EH (cell line): ENCODE measurements at places on chromosomes 5 and 9.
A peak's percentile ranks its signal among the peaks of the same experiment; 100 is the strongest.

- no peak for DNase-seq
Observed at GRCh38 chr9:78021697-78022096, 9.9 kb downstream of the GNAQ start.

- no peak for DNase-seq
Observed at GRCh38 chr5:14490309-14490711, 91.3 kb upstream of the OTULINL start.

DNA sequence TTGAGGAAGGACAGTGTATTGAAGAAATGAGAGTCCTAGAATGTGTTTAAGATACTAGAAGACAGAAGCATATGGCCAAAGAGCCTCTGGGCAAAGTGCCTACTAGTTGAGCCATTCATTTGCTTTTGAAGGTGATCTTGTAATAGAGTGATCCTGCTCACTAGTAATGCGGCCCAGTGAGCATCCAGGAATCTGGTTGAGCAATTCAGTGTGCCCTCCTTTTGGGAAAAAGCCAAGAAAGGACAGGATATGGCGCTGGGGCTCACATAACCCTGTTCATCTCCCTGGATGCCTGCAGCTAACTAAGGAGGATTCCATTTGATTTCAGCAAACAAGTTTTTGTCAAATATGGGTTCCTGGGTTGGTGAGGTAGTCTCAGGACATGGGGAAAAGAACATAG lies 16.3 kb downstream of the ADAM19 start:
- peak; percentile 94 for DNase-seq

DNA sequence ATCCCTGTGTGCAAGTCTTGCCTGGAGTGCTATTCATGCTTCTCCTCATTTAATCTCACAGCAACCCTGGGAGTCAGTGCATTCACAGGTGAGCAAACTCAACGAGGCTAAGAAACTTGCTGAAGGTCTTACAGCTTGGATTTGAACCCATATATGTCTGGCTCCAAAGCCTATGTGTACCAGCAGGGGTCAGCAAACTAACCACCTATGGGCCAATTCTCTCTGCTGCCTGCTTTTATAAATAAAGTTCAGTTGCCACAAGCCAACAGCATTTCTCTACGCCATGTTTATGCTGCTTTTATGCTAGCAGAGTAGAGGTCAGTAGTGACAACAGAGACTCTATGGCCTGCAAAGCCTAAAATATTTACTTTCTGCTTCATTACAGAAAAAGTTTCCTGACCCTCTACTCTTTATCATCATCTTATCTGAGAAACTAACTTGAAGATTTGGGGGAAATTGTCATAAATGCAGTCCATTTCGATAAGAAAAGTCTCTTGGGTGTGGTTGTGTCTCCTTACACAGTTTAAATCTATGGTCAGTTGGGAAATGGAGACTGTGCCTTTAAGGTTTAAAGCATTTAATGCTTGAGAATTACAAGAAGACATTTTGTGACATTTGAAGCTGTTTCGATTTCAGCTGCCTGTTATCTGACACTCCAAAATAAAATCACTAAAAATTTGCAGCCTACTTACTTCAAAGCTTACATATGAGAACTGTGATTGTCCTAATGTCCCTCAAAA lies 137.7 kb downstream of the PRELID2 start:
- peak; percentile 51 for DNase-seq

GRCh38 chr5:92886751-92887150 lies 694.3 kb downstream of the NR2F1-AS1 start:
- DNase-seq = peak; percentile 52

DNA sequence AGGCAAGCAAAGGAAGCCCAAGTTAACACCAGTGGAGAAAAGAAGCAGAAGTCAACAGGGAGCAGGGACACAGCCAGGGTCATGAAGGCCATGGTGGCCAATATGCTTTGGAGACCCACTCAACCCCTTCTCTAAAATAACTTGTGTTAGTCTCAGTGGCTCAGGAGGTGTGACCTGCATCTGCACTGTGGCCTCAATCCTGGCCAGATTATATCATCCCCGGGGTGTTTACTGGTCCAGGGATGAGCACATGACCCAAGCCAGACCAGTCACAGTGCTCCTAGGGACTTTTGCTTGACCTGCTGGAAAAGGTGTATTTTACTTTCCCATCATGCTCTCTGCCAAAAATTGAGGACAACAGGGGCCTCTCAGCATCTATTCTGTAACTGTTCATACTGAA lies 105.2 kb downstream of the DPYSL3 start:
- DNase-seq = no peak

- peak; percentile 11 for DNase-seq
Observed at GRCh38 chr5:179759581-179760551, 27.2 kb downstream of the MAML1 start.

DNA sequence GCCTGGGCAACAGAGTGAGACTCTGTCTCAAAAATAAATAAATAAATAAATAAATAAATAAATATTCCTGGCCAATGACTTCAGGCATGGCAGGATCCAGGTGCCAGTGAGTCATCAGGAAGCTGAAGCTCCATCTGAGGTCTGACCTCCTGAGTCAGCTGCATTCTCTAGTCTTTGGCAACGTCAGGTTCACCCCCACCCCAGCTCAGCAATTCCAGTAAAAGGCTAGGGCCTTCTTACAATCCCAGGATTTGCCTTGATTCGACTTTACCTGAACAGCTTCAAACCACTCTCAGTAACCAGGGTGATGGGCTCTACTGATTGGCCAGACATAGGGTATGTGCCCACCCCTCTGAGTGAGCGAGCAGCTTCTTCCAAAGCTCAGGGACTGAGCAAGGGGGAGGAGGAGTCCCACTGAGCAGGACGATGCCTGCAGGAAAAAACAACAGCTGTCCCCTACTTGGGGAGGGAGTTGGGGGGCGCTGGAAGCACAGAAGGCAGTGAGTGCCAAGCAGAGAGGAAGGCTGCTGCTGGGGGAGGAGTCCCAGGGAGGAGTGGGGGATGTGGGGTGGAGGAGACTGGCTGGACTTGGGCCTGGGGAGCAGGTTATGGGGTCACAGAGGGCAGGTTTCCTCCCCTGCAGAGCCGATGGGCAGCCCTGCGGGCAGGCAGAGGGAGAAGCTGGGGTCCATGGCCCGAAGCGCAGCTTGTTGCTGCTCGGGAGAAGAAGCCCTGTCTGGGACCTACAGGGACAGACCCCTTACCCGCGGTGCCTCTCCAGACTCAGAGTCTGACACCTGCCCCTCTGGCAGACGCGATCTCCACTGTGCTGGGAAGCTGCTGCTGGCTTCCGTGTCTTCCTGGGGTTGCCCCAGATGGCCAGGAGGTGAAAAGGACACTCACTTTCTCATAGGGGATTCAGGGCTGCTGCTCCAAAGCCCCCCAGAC lies 25.9 kb upstream of the UNC5A start:
- DNase-seq = peak; percentile 76

DNA sequence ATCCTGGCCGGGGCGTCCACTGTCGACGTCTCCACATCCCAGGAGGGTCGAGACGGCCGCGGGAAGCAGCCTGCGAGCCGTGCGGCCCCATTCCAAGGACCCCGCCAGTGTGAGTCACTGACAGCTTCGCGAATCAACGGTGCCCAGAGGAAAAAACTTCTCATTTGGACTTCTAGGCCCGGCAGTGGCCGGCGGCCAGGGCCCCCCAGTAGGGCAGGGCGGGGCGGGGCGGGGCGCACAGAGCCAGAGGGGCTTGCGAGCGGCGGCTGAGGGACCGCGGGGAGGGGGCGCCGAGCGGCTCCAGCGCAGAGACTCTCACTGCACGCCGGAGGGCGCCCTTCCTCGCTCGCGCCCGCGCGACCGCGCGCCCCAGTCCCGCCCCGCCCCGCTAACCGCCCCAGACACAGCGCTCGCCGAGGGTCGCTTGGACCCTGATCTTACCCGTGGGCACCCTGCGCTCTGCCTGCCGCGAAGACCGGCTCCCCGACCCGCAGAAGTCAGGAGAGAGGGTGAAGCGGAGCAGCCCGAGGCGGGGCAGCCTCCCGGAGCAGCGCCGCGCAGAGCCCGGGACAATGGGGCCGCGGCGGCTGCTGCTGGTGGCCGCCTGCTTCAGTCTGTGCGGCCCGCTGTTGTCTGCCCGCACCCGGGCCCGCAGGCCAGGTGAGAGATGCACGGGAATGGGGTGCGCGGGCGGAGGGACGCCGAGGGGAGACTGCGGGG lies at the start of gene F2R:
F2R (plus strand) TSS at position 391 of the 720 bp plus-strand sequence; CDS start at position 573, 182 bp downstream.
- DNase-seq = peak; percentile 66

GRCh38 chr9:115296831-115297565 lies 179.0 kb upstream of the TNC start:
- peak; percentile 74 for DNase-seq

- no peak for DNase-seq
Observed at GRCh38 chr5:78560000-78560855, 88.3 kb downstream of the LHFPL2 start.

DNA sequence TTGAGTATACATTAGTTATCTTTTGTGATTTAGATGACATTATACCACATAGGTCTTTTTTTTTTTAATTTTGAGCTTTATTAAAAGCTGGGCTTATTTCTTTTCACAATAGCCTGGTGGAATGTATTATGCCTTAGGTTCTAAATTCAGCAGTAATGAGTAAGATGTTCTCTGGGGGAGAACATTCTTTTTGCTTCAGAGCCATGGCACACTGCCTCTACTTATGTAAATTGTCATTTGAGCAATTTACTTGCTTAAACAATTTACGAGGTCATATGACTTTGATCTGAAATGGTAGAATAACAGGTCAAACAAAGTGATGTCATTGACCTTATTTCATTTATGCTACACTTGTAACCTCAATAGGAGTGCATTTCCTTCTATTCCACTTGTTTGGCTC lies 154.2 kb downstream of the FOCAD start:
- DNase-seq = peak; percentile 73

- no peak for DNase-seq
Observed at GRCh38 chr5:1251678-1252580, 26.7 kb downstream of the SLC6A18 start.

- DNase-seq = no peak
Observed at GRCh38 chr5:126633552-126633951, 32.8 kb downstream of the PHAX start.

DNA sequence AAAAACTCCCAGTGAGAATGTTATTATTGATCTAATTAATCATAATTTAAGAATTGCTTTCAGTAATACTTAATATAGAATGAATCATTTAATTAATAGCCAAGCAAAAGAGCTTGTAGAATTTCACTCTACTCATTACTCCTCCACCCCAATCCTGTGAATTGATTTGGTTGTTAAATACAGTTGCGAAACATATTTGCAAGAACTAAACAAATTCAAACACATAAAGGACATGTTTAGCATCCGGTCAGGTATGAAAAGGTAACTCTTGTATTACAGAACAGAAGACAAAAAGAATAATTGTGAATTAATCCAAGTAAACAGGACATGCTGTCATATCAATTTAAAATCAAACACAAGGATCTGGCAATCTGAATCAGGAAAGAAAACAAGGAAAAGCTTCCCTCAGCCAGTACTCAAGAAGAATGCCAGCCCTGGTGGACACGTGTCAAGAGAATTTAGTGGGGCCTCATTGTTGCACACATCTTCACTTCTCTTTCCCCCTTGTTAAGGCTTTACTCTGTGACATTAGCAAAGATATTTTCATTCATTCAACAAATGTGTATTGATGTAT lies 89.4 kb upstream of the SLC12A2 start:
- DNase-seq = no peak

DNA sequence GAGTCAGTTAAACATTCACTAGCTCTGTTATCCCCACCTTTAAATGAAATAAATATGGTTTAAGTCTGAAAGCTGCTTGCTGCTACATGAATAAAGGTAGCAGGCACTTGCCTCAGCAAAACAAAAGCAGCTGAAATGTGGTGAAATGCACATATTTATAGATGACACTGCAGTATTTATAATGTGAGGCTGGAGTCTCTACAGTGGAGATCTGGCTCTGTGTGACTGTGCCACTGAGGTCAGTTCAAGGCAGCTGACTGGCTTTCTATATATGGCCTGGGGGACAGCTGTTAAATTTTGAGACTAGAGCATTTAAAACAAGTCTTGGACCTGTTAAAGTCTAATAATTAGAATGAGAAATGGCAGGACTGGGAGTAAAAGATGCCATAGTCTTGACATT lies 859.6 kb upstream of the SEMA6A start:
- no peak for DNase-seq

DNA sequence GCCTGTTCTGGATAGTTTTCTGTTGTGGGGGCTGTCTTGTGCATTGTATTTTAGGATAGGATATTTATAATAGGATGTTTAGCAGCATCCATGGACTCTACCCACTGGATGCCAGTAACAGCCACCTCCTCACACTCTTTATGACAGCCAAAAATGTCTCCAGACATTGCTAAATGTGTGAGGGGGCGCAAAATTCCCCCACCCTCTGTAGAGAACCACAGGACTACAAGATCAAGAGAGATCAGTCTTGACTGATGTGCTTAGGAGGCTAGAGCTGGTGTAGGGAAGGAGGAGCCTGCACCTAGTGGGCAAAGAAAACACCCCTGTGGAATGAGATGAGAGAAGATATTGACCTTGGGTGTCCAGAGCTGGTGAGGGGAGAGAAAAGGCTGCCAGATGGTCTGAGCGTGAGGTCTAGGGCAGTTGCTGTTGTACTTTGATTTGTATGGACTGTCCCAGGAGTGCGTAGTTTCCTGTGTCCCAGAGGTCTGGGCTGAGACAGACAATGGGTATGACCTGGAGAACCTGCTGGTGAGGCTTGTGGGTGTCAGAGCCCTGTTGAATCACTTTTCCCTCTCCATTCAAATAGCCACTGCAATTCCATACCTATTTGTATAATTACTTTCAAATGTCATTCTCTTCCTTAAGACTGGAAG lies 16.3 kb downstream of the DAPK1 start:
- no peak for DNase-seq

DNA sequence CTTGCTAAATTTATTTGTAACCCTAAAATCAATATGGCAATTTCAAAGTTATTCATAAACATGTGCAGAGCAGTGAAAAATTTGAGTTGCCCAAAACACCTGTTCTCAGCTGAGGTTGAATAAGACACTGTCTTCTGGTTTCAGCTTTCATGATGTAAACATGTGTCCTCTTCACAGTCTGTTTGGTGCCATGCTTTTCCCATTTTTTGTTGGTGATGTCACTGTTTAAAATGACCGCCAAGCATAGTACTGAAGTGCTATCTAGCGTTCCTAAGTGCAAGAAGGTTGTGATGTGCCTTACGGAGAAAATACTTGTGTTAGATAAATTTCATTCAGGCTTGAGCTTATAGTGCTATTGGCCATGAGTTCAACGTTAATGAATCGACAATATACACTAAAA lies 580.8 kb downstream of the ACTL7B start:
- no peak for DNase-seq

GRCh38 chr5:1222621-1223277 lies 2.4 kb upstream of the SLC6A18 start:
- no peak for DNase-seq

DNA sequence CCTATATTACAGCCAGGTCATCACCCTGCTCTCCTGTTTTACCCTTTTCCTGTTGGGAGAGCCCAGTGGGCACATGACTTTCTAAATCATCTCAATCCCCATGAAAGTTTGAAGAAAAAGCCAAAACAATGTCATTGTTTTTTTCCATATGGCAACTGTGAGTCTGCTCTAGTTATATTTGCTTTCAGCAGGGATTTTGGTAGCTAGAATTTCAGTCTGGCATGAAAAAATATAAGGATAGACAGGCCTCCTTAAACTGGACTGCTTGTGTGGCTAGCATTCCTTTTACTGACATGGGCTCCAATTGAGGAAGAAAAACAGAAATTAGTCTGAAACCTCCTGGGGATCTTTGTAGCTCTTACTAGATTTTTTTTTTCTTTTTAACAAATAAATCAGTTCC lies 25.6 kb downstream of the MOCS2 start:
- DNase-seq = no peak

- DNase-seq = peak; percentile 10
Observed at GRCh38 chr9:81543695-81544094, 145.7 kb downstream of the TLE1 start.
